ENCODE measurements at places on chromosomes 12 and 14. TPM values are rescaled to one million over a fixed set of nuclear protein-coding genes. Genes with fewer than 3 reads are reported as not detected.

PRKAG1 gene
- 42.7 TPM for total RNA-seq

NRL gene
- total RNA-seq: 0.65 TPM

PPP1R1A gene
- total RNA-seq: 0.20 TPM

SOS2 gene
- 11.6 TPM for total RNA-seq

PLEKHG7 gene
- not detected for total RNA-seq

DEGS2 gene
- 1.6 TPM for total RNA-seq

RAD51AP1 gene
- 19.4 TPM for total RNA-seq

LRRK2 gene
- 1.6 TPM for total RNA-seq

MANSC4 gene
- not detected for total RNA-seq

SERPINA3 gene
- total RNA-seq: 11.0 TPM

AHNAK2 gene
- 200 TPM for total RNA-seq

DENR gene
- total RNA-seq: 60.5 TPM

FGF6 gene
- total RNA-seq: not detected

NEDD1 gene
- 20.5 TPM for total RNA-seq

METTL17 gene
- 71.9 TPM for total RNA-seq

SOCS2 gene
- total RNA-seq: 15.7 TPM

AGAP2 gene
- total RNA-seq: 0.34 TPM

C12orf60 gene
- 1.7 TPM for total RNA-seq

OTX2 gene
- not detected for total RNA-seq

CD27 gene
- not detected for total RNA-seq

SLCO1B3 gene
- total RNA-seq: 16.2 TPM

LRRIQ1 gene
- total RNA-seq: 1.3 TPM

RNU4-1 gene
- total RNA-seq: not detected

TNFRSF1A gene
- 398 TPM for total RNA-seq
